ENCODE measurements at places on chromosomes 7 and 10.

- DNase-seq, result no peak
These were observed 189.2 kb downstream of the SEMA3D start for GRCh38 chr7:84997626-84998025.

DNA sequence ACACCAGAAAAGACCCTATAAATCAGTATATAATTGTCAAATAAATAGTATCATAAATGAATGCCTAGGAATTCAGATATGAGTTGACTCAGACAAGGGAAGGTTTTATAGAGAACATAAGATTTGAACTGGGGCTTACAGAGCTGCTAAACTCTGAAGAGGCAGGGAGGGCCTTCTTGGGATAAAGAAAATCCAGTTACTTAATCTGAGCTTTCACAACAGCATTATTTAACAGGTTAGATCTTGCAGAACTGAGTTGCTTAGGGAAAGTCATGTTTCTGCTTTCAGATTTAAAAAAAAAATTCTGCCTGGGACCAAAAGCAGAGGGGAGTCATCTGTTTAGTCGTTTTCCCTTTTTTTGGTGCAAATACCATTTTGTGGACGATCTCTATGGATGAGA, 594.8 kb upstream of the FZD8 start:
- no peak for DNase-seq

DNA sequence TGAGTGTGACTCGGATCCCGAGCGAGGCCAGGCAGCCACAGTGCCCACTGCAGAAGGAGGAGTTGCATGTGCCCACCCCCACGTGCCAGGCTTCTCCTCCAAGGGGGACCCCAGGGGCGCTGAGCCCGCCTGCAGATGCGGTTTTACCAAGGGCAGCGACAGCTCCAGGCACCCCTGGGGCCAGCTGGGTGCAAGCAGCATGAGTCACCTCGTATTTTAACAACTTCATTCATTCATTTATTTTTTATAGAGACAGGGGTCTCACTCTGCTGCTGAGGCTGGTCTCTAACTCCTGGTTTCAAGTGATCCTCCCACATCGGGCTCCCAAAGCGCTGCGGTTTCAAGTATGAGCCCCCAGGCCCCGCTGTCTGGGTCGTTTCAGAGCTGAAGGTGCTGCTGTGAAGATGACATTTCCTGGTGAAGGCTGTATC, 1.3 kb upstream of the FOXL3 start:
- DNase-seq, result no peak

DNA sequence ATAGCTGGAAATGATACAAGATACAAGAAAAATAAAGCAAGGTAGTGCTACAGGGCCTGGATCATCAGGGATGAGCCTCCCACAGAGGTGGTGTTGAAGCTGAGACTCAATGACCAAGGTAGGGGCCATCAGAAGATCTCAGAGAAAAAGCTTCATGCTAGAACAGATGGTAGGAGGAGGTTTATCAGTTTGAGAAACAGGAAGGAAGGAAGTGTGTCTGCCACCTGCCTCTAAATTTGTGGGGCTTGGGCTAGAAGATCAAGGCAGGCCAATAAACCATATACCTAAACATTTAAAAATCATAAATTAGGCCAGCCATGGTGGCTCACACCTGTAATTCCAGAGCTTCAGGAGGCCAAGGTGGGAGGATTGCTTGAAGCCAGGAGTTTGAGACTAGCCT, 410.8 kb upstream of the PRKCQ start:
- no peak for DNase-seq

DNA sequence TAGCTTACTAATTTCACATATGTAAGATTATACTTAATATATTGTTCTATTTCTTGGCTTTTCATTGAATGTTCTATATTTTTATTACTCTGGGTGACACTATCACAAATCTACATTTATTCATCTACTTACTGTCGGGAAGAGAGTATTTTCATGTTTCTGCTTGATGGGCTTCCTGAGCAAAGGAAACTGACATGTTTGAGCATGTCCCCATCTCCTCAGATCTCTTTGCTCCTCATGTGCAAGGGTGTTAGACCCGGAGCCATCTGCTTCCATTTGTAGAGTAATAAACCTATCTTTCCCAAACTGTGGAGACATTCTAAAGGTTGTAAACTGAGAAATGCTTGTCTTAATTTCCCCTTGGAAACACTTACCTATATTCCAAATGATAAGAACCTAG, 103.5 kb downstream of the LSMEM1 start:
- no peak for DNase-seq

DNA sequence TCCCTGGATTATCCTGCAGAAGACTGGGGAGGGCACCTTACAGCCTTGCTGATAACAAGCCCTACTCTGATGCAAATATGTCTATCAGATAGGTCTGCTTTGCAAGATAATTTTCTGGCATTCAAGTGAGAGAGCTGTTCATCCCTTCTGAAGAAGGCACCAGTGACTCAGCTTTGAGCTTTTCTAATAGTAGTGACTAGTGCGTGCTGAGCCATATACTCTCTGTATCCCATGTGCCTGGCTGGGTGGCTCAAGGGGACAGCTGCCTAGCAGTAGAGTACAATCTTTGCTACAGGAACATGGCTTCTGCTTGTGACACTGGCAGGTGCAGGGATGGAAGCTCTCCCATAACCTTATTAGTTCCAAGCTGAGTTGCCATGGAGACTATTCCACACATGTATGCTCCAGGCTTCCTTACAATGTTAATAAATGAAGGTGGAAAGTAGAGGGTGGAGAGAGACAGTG, 35.0 kb upstream of the ABCB4 start:
- DNase-seq, result no peak

DNA sequence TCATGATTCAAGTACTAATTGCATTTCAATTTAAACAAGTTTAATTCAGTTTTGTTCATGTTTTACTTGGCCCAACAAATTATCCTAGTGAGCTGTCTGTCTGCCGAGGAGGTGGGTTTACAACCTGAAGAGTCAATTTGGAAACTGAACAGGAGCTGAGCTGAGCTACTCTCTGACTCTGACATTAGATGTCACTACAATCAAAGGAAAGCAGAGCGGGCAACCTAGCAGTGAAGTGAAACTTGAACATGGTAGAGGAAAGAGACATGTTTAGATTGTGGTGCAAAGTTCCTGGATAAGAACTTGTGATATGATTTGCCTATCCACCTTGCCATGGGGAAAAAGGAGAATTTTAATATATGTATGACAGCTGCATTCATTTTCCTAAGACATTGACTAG, 9.6 kb upstream of the AGR3 start:
- DNase-seq, result no peak

DNA sequence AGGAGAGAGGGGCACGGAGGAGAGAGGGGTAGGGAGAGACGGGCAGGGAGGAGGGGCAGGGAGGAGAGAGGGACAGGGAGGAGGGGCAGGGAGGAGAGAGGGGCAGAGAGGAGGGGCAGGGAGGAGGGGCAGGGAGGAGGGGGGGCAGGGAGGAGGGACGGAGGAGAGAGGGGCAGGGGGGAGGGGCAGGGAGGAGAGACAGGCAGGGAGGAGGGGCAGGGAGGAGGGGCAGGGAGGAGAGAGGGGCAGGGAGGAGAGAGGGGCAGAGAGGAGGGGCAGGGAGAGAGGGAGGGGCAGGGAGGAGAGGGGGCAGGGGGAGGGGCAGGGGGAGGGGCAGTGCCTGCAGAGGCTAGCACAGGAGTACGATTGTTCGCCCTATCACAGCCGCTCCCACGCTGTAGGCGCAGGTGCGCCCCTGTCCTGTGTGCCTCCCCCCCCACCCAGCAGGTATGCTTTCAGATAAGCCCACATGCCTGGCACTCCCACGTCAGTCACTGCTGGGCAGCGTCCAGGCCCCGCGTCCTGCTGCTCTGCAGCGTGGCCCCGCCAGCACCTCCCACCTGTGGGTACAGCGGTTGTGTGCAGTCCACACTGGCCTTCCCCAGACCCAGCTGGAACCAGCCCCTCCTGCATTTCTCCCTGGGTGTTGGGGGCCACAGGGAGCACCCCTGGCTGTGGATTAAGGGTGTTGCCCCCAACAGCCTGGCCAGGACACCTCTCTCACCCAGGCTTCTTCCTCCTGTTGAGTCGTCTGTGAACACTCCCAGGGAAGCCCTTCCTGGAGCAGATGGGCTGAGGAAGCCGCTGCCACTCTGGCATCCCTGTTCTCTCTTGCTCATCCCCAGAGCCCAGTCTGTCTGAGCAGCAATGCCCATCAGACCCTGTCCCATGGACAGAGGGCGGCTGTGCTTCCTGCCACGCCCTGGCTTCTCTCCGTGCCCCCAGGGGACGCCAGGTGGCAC, 10.8 kb downstream of the NKX6-2 start:
- no peak for DNase-seq

GRCh38 chr10:34413214-34413613, 401.9 kb downstream of the PARD3 start:
- no peak for DNase-seq

DNA sequence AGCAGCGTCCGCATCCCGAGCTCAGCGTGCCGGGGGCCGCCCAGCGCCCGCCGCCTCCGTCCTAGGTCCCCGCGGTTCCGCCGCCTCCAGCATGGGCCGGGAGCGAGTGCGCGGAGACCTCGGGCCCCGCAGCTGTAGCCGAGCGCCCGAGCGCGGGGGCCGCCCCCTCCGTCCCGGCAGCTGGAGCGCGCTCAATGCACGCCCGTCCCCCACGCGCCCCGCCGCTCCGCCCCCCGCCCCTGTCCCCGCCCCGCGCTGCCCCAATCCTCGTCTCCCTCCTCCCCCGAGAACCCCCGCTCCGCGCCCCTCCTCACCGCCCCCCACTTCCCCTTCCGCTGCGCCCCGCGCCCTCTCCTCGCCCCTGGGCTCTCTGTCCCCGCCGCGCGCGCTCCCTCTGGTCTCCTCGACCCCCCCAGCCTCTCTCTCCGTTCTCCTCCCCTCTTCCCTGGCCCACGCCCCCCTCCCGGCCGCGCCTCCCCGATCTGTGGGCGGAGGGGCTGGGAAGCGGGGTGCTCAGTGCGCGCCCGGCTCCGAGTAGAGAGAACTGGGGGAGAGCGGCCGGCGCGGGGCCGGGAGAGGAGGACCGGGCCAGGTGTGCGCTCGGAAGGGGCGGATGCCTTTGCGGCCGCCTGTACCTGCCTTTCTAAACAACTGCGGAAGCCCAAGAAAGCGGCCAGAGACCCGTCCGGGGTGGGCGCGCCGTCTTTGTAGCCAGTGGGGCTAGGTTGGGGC, at the start of gene VIPR2:
TSS of gene VIPR2 (minus strand) at position 110 of the 732 bp plus-strand sequence. CDS start at position 14, 96 bp downstream.
- no peak for DNase-seq

DNA sequence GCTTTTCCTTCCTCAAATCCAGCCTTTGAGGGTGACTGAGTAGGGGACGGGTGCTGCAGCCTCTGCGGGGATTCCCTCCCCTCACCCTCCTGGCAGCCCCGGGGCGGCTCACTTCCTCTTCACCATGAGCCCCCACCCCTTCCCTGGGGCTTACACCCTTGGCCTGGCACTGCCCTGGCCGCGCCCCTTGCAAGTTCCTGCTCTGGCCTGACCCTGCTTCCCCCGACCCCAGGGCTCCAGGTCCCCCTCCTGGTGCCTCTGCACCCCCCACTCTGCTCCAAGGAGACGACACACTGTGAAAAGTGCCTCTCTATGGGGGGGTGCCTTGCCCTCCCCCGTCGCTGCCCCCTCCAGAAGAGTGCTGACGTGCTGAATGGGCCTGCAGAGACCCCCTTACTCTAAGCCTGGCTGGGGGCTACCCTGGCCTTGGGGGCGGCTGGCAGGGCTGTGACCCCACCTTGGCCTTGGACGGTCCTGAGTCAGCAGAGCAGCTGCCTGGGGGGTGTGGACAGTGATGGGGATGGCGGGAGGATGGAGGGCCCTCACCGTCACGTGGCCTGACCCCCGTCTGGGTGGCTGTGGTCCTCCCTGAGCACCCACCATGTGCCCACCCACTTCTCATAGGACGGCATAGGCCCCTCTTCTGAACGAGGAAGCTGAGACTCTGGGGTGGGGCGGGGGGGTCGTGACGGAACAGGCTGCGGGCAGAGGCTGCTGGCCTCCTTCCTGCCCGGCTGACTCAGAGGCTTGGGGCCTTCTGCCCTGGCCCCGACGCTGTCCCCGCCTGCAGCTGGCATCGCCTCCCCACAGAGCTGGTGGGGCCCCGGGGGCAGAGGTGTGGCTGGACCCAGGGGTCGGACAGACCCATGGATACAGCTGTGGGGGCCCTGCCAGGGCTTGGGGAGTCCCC, 9.8 kb downstream of the LFNG start:
- no peak for DNase-seq

DNA sequence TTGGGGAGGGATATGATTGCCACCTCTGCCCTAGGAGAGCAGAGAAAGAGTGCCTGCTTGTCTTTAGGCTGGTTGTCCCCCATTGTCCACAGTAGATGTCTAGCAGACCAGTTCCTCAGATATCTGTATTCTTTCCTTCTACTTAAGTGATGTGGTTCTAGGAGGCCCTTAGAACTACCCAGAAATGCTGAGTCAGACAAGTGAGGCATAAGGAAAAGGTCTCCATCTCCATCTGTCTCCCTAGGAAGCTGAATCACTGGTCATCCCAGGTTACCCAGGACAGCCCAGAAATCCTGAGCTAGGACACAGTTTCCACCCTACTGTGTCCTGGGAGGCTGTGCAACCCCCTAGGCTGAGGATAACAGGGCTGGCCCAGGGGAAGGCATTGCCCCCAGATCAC, 93.4 kb upstream of the INHBA start:
- no peak for DNase-seq

GRCh38 chr10:71999360-72000072, 35.3 kb downstream of the CHST3 start:
- no peak for DNase-seq

DNA sequence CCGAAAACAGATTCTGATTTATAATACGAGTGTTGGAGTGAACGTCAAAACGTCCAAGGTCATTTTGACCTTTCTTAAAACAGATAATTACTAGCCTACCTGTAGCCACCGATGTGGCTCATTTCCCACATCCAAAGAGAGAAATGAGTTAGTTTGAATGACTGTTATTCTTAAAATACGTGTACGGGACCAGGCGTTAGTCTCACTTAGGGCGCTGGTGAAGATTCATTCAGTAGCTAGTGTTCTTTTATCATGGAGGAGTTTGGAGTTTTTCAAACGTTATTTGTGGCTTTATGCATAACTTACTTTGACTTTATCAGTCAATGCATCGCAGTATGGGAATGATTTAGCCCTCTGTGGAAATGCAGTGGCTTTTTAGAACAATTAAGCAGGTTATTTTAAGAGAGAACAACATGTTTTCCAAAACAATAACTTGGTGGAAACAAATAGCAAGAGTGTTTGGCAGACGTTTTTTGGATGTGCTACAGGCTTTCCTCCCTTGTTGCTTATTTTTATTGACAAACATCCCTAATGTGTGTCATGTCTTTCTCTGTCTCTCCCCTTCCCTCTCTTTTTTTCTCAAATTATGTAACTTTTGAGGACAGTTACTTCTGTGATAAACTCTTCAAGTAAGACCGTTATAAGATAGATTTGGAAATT, 1.6 kb downstream of the BICC1 start:
- no peak for DNase-seq

All from HuH-7.5 (cell line).